Cerebellar nuclear complex (tissue), 1 donor: ENCODE measurements at places on chromosomes 1 and 21.

GRCh38 chr1:58784758-58785441, 1.1 kb upstream of the JUN start:
- no peak for DNase-seq

DNA sequence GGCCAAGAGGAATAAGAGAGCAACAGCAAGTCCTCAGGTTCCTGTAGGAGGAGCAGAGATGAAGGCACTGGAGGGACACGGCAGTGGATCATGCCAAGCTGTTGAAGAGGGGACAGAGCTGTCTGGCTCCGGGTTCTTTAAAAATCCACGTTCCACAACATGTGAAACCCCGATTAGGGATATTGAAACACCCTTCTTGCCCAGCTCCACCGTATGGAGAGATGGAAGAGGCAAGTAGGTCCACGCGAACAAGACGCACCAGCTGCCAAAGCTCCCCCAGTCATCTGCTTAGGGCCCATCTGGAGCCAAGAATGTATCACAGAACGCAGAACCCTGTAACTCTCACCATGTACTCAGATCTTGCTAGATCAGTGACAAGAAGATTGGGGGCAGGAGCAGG, 3.9 kb downstream of the C1orf198 start:
- DNase-seq = no peak

DNA sequence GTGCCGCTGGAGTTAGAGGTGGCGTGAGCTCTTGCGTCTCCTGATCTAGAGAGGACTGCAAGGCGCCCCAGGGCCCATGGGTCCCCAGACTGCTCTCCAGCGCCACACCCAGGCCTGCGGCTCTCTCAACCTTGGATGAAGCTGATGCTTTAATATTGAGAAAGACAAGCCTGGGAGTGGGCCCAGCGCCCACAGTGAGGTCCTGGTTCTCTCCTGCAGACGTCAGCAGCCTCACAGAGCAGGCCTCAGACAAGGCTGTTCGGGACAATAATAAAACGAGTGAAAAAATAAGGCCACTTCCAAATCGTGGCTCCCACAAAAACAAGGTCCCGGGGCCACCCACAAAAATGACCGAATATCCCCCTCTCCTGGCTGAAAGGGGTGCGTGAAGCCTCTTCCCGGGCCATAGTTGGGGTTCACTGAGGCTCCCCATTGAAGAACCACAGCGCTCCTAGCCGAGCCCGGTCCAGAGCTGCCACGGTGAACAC, 6.0 kb upstream of the DNMT3L start:
- no peak for DNase-seq

DNA sequence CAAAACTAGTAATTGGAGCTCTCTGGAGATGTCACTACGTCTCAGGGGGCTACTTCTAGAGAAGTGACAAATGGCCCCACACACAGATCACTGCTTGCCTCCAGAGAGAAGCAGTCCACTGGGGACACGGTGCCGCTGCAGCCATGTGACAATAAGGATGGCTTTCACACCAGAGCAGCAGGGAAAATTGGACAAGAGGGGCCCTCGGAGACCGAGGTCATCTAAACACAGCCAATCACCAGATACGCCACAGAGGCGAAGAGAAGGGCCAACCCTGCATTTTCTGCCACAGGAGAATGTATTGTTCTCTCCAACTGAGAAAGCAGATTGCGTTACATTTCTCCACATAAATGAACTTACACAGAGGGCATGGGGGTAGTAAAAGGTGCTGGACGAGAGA, 51.2 kb upstream of the TIAM1 start:
- no peak for DNase-seq

GRCh38 chr1:208206092-208206698, 38.0 kb downstream of the PLXNA2 start:
- no peak for DNase-seq

- no peak for DNase-seq
Measured at GRCh38 chr1:211229365-211229759, 29.8 kb upstream of the RCOR3 start.

DNA sequence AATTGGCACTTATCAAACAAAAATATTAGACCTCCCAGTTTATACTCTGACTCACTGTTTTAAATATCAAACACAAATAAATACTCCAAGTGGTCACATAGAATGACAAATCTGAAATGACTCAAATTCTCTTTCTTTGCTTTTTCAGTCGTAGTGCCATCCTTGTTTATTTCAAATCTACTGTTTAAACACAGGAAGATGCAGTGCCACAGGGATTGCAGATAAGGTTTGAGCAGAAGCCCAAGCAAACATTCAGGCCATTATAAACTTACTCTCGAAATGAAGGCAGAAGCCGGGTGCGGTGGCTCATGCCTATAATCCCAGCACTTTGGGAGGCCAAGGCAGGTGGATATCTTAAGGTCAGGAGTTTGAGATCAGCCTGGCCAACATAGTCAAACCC, 255.4 kb upstream of the PLXNA2 start:
- no peak for DNase-seq

DNA sequence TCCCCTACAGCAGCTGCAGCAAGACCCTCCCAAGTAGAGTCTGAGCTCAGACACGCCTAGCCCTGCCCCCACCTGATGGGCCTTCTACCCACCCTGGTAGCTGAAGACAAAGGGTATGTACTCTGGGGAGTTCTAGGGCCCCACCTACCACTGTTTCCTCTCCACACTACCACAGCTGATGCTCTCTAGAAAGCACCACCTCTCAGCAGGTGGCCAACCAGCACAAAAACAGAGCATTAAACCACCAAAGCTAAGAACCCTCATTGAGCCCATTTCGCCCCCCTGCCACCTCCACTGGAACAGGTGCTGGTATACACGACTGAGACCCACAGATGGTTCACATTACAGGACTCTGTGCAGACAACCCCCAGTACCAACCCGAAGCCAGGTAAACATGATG, 258.9 kb downstream of the SETD4 start:
- DNase-seq = no peak

DNA sequence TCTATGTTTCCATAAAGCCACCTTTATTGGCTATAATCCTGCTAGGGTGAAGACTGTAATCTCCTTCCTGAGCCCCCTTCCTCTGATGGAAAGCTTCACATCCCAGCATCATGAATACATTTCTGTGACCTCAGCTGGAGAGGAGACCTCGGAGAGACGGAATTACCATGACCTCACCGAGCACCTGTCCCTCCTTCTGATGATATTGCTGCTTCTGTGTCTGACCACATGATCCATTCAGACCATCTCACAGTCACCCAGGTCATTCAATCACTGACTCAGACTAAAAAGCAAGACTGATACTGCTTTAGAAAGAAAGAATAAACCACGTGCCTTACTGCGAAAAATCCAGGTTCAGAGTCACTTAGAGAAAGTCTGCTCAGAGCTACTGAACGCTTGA, 8.8 kb downstream of the KCND3 start:
- DNase-seq = no peak

- DNase-seq = no peak
Measured at GRCh38 chr1:34057347-34058130, 107.5 kb downstream of the CSMD2 start.

DNA sequence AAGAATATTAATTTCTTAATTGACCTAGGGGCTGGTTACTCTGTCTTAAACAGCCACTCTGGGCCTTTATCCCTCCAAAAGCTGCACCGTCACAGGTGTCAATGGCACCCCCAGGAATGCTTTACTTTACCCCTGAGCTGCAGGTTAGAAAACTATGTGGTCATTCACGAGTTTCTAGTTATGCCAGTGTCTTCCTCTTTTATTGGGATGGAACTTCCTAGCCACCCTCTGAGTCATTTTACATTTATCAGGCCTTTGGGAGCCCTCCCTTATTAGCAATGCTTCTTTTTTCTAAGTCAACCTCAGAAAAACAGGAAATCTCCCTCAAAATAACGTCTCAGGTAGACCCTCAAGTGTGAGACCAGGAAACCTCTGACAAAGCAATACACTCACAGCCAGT, 59.4 kb upstream of the USH2A start:
- no peak for DNase-seq

- DNase-seq = no peak
Measured at GRCh38 chr1:145730900-145731299, 11.6 kb downstream of the CD160 start.

GRCh38 chr1:171744986-171745385, 3.1 kb upstream of the VAMP4 start:
- DNase-seq = no peak

DNA sequence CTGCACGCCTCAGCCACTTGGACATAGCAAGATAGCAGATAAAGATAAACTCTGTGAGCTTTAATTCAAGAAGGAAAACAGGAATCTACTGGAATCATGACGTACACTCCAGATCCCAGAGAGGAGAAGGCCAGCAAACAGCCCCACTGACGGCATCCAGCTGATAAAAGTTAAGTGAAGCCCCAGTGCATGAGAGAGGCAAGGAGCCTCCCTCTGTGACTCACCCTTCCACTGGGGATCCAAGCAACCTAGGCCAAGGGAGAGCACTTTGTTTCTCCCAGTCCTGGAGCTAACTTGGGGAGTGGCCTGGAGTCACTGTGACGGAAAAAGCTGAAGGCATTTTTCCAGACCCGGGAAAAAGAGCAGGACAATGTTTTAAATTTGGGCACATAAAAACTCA, 270.0 kb downstream of the AKT3 start:
- DNase-seq = no peak

- DNase-seq = no peak
Measured at GRCh38 chr1:6971048-6971447, 185.8 kb downstream of the CAMTA1 start.

GRCh38 chr1:1510912-1511532, 940 bp upstream of the ATAD3A start:
- DNase-seq = no peak

DNA sequence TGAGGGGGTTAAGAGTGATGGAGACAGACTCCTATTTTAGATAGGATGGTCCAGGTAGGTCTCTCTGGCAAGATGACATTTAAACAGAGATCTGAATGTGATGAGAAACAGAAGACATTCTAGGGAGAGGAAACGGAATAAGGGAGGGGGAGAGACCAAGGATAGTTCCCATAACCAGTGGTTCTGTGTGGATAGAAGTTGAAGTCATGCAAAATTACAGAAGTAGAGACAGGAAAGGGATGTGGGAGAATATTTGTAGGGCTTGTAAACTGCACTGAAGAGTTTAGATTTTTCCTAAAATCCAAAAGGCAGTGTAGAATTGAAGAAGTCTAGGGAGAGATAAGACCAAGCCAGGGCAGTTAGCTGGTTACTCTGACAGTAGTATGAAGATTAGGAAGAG, 200.6 kb downstream of the GRIK1 start:
- no peak for DNase-seq

- no peak for DNase-seq
Measured at GRCh38 chr1:23825762-23826522, 713 bp upstream of the HMGCL start.

DNA sequence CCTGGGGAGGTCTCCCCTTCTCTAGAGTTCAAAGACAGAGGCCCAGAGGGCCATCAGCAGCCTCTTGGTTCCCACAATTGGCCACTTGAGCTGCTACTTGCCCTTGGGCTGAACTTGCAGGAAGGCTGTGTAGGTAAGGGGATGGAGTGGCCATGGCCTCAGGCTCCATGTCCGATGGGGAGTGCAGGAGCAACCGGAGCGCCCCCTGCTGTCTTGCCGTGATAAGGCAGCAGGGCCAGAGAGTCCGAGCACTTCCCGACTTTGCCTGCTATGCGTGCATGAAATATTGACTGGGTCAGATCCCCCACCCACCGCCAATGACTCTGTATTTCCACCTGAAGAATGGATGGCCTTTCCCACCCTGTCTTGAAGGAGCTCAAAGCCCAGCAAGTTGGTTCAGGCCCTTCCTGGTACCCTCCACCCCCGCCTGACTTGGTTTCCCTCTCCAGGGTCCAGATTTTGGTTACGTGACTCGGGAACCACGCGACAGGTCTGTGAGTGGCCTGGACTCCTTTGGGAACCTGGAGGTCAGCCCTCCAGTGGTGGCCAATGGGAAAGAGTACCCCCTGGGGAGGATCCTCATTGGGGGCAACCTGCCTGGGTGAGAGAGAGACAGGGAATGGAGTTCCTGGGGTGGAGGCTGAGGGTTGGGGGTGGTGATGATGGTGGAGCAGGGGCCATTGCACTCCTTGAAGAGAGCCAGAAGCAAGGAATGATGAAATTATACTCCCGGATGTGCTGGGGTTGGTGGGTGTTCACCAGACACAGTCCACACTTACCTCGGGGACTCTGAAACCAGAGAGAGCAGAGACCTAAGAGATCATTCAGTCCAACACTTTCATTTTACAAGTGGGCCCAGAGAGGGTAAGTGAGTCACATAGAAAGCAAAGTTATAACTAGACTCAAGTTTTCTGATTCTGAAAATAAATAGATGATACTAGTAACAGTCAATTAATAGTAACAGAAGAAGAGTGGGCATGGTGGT, 25.6 kb downstream of the PADI3 start:
- no peak for DNase-seq

- DNase-seq = no peak
Measured at GRCh38 chr1:225866981-225867380, 15.2 kb downstream of the TMEM63A start.

DNA sequence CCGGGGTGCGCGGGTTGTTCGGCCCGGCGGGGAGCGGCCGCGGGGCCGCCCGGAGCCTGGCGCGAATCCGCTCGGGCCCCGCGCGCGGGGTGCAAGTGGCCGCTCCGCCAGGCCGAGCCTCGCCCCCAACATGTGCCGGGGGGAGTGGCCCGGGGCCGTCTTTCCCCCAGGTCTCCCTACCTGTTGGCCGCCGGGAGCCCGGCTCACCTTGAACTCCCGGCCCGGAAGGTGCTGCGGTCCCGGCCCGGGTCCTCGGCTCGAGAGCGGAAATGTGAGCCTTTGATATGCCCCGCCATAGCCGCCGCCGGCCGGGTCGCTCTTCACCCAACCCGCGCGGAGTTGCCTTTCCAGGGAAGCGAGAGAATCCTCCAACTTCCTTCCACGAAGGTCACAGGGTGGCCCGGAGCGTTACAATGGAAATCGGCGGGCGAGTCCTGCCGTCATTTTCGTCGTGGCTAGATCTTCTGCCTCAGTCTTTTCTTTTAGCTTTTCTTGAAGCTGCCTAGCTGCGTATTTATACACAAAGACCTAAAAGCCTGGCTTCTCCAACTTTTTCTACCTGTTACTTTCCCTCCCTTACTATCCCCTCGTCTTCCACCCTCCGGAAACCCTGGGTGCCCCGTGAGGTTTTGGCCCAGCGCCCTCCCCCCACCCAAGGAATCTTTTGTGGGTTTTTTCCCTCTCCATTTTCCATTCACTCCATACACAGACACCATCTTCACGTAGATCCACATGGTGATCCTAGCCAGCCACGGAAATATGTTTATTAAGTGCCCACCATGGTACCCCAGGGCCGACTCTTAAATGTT, 867 bp downstream of the PTGFRN start:
- no peak for DNase-seq
